Activated CD8-positive, alpha-beta memory T cell treated with anti-CD3 and anti-CD28 coated beads, Interleukin-2, amount 50 U/mL, for 4 hours (primary cell): ENCODE measurements at places on chromosomes 2 and 18.

- DNase-seq: no peak
Observed at GRCh38 chr2:5479265-5479928, 212.8 kb upstream of the SOX11 start.

- peak; percentile 52 for DNase-seq
Observed at GRCh38 chr18:23970161-23971096, 44.1 kb upstream of the TTC39C start.

- DNase-seq: no peak
Observed at GRCh38 chr2:195447323-195447975, 209.6 kb upstream of the SLC39A10 start.

DNA sequence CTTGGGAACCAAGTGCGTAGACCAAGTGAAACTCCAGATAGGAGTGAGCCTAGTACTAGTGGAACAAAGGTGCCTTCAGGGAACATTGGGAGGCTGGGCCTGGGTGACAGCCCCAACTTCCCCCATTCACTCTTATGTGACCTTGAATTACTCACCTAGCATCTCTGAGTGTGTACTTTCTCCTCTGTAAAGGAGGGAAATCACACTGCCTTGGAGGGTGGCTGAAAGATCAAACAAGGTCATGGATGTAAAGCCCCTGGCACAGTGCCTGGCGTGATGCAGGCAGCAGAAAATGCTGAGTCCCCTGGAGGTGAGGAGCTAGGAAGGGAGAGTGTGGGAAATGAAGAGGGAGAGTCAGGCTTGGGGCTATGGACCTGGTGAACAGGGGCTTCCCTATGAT, 45.9 kb downstream of the MARCO start:
- DNase-seq: no peak

GRCh38 chr2:19580264-19580663, 221.8 kb upstream of the OSR1 start:
- no peak for DNase-seq

DNA sequence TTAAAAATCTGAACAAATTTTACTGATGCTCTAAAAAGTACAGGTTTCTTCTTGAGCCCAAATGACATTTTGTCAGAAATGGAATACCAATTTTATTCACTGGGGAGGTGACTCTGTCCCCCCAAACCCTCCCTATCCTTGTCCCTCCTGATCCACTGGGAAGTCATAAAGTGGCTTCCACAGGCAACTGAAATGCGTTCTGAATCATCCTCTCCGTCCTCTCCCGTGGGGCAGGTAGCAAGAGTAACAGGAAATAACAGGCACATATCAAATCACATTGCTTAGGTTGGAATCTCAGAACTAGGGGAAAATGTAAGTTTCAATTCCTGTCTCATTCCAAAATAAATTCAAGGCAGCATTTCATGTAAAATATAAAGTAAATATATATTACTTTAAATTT, 44.5 kb downstream of the MYL12B start:
- no peak for DNase-seq

GRCh38 chr2:29455200-29455860, 340.1 kb downstream of the CLIP4 start:
- no peak for DNase-seq

DNA sequence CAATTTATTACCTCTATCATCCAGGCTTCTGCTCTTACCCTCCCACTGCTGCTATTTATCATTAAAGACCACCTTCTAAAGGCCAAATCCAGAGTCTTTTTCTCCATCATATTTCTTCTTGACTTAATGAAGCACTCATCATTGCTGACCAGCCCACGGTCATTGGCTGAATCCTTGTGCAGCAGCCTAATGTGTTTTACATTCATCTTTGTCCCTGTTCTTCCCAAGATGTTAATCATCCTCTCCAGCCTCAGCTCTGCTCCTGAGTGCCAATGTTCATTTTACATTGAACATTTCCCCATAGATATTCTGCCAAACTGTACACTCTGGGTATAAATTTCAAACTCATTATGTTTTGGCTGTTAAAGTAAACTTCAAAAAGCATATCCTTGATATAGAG, 373.6 kb downstream of the NUP35 start:
- no peak for DNase-seq

DNA sequence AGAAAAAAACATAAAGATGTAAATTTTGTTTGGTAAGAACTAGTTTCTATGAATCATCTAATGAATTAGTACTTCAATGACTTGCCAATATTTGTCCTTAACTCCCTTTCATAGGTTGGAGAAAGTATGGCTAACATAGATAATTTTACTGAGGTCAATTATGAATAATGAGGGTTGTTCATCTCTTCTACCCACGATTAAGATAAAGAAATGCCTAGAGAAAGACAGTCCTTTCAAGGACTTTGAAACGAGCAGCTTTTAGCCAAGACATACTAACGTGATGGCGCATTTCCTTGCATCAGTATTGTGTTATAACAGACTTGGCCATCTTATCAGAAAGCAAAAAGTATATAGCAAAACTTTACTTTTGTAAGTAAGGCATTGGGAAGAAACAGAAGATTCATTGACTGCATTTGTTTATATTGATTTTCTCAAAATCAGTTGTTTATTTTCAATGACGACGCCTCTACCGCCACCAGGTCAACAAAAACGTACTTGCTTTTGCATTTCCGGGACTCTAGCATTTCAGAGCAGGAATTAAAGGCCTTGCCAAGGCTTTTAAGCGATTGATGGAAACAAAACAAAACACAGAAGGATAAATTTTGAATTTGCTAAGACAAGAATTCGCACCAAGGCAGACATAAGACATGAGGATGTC, 961 bp downstream of the RBM43 start:
- DNase-seq: no peak

- DNase-seq: no peak
Observed at GRCh38 chr2:43400508-43400907, 174.1 kb upstream of the ZFP36L2 start.

- no peak for DNase-seq
Observed at GRCh38 chr2:71789556-71790204, 336.3 kb downstream of the DYSF start.

- DNase-seq: no peak
Observed at GRCh38 chr2:149192427-149192826, 138.0 kb upstream of the LYPD6 start.

DNA sequence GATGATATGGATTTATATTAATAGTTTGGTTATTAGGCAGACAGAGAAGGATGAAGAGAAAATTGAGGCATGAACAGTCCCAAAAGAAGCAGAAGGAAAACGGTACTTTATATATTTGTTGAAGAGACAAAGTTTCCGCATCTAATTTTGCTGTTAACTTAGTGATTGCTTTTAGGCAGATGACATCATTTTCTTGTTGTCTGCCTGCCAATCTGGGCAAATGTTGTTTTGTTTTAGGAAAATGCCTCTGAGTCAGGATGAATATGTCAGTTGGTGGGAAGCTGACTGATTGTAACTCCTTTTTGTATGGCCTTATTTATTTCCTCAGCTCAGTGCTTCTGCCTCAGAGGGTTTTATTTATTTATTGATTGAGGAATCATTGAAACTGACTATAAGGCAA, 52.5 kb upstream of the CAVIN2 start:
- DNase-seq: no peak

- DNase-seq: no peak
Observed at GRCh38 chr2:121284463-121285449, at the start of gene TFCP2L1. TFCP2L1 (minus strand) TSS chr2:121285202; CDS start chr2:121285109, 93 bp downstream.

DNA sequence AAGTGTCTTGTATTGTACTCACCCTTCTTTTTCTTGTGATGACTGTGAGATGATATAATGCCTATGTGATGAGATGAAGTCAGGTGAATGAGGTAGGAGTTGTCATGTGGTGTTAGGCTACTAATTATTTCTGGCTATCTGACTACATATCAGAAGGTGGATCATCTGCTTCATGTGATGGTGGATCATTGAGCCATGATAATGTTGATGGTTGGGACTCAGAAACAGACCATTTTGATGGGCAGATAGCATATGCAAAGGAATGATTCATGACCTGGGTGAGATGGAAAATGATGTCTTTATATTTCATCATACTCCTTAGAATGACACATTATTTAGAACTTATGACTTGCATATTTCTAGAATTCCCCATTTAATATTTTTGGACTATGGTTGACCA, 19.5 kb downstream of the ANKRD30B start:
- no peak for DNase-seq

DNA sequence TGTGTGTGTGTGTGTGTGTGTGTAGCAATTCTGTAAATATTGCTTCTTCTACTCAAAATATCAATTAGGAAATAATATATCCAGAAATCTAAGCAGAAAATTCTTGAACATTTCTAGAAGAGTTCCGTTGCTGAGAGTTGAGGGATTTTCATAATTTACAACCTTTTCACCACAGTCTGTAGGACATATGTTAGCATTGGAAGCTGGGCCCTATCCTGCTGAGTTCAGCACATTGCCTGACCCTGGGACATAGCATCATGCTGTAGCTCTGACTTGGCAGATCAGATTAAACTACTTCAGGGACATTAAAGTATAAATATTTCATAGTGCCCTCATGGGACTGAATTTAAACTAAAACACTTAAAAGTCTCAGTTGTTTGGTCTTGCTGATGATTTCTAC, 129.2 kb upstream of the KCNH7 start:
- DNase-seq: no peak

- DNase-seq: no peak
Observed at GRCh38 chr2:109162999-109163398, 34.0 kb downstream of the SH3RF3 start.

GRCh38 chr2:98940102-98940501, 4.1 kb upstream of the CRACDL start:
- no peak for DNase-seq

DNA sequence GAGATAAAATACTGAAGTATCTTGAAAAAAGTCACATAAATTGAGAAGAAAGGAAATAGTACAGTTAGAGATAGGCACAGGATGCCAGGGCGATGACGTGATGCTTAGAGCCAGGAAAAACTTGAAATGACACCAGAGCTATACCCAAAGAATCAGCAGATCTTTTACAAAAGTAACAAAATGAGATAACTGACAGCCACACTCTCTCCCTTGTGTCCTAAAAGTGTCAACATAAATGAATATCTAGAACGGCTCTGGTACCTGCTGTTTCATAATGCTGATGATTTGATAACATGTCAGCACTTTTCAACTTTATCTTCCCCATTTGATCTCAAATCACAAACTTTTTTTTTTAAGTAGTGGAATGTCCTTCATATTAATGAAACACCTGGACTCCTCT, 45.6 kb upstream of the ZC3H15 start:
- no peak for DNase-seq

GRCh38 chr2:31233231-31233630, 721 bp upstream of the EHD3 start:
- no peak for DNase-seq

DNA sequence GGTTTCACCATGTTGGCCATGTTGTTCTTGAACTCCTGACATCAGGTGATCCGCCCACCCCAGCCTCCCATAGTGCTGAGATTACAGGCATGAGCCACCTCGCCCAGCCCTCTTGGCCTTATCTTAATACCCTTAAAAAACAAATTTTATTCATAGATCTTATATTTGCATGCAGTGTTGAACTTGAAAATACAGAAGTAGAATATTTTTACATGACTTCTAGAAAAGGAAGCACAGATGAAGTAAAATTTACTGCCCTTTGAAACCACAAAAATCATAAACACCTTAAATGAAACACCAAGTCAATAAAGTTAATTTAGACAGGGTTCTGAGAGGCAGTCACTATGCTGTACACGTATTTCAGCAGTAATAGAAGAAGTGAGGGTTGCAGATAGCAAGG, 145.7 kb downstream of the CERS6 start:
- no peak for DNase-seq

DNA sequence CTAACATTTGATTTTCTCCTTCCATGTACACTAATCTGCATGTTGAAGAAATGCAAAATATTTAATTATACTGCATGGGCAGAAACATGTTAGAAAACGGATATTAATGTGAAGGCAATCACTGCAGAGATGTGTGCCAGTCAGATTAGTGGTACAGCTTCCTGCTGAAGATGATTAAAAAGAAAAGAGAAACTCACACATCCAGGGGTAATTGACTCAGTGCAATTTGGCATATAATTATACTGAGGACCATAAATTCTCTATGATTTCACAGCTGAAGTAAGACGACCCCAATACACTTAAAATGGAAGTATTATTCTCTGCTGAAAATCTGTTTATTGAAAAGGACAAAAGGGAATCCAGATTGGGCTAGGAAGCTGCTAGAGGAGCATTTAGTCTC, 243.4 kb downstream of the TGIF1 start:
- no peak for DNase-seq

GRCh38 chr2:218370410-218371063, 11.5 kb upstream of the SLC11A1 start:
- DNase-seq: no peak
